BJ (cell line): ENCODE measurements at places on chromosomes 11 and 22.

DNA sequence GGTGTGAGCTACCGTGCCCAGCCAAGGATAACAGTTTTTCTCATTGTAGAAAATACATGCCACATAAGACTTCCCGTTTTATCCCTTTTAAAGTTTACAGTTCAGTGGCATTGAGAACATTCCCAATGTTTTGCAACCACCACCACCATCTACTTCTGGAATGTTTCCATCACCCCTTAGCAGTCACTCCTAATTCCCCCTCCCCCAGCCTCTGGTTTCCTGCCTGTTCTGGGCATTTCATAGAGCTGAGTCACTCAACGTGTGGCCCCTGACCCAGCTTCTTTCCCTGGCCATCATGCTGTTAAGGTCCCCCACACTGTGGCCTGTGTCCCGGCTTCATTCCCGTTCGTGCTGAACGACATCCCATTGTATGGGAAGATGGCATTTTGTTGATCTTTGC lies 30.7 kb downstream of the FGF4 start:
- DNase-seq: peak; percentile 6

DNA sequence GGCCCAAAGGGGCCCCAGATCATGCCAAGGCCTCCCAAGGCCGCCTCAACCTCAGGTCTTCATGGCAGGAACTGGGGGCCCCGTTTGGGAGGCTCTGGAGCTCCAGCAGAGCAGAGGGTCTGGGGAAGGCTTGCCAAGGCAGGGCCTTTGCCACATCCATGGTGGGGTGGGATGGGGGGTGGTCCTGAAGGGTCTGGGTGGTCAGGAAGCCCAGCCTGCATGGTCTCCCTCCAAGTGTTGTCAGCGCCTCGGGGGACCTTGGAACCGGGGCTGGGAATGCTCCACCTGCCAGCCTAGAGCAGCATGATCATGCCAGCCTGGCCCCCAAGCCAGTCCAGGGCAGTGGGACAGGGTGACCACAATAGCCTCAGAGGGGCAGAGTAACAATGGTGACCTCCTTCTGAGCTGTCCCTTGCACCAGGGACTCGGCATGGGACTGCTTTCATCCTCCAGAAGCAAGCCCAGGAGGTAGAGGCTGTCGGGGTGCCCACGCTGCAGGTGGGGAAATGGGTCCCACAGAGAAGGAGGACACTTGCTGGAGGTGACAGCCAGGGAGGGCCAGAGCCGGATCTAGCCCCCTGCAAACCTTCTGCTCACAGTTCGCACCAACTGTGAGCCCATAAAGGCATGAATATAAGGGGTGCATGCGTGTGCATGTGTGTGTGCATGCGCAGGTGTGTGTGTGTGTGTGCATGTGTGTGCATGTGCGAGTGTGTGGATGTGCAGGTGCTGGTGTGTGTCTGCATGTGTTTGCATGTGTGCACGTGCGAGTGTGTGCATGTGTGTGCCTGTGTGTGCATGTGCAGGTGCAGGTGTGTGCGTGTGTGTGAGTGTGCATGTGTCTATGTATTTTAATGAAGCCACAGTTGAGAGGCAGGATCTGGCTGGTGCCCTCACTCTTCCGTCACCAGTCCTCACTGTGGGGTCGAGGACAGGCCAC lies 63.8 kb downstream of the MYEOV start:
- DNase-seq: no peak

DNA sequence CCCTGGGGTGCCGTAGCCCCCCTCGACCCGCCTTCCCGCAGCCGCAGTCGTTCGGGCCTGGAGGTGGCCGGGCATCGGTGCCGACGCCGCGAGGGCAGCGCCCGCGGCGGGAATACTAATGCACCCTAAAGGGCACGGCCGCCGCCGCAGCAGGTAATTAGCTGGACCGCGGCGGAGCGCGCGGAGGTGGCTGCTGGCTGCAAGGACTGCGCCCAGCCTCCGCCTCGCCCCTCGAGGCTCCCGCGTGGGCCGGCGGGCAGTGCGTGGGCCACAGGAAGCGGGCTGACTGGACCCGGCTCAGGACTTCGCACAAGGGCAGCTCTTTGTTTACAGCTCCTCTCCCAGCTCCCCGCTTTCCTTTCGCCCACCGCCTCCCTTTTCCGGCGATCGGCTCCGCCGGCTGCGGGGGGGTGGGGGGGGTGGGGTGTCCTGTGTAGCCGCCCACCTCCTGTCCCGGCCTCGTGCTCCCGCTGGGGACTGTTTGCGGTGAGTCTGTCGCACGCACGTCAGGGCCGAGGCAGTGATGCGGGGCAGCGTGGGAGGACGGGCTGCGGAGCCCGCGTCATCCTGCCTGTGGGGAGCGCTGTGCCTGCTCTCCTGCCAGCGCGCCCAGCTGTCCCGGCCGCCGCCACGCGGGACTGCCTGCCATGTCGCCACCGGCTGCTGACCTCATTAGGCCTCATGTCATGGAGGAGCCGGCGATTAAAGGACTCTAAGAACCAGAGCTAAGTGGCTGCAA lies 53.2 kb downstream of the GRIK4 start:
- DNase-seq: no peak

GRCh38 chr11:8301622-8302021 lies 37.9 kb upstream of the LMO1 start:
- no peak for DNase-seq

- DNase-seq: no peak
Observed at GRCh38 chr11:117076941-117077691, 21.1 kb downstream of the SIK3 start.
